ENCODE measurements at places on chromosomes 2 and 18. TPM values are rescaled to one million over a fixed set of nuclear protein-coding genes. Genes with fewer than 3 reads are reported as not detected.

The RAX gene
- total RNA-seq, result not detected

The CBLN2 gene
- total RNA-seq, result not detected

The RSAD2 gene
- total RNA-seq, result 14.7 TPM

The ST8SIA5 gene
- not detected for total RNA-seq

The MTCL1 gene
- not detected for total RNA-seq

The VWA3B gene
- total RNA-seq, result 0.98 TPM

The SERPINB7 gene
- not detected for total RNA-seq

The ASPRV1 gene
- total RNA-seq, result 8.1 TPM

The RAB17 gene
- total RNA-seq, result 4.6 TPM

The EIPR1 gene
- 0.59 TPM for total RNA-seq

The CIB4 gene
- not detected for total RNA-seq

The ILKAP gene
- 31.2 TPM for total RNA-seq

The RTP5 gene
- total RNA-seq, result not detected

The TIMM21 gene
- total RNA-seq, result 44.0 TPM

The HES6 gene
- 33.3 TPM for total RNA-seq

The DNAJC5G gene
- total RNA-seq, result 1.5 TPM

The SLC14A1 gene
- 26.0 TPM for total RNA-seq

The CFAP65 gene
- 1.2 TPM for total RNA-seq

The HTR2B gene
- total RNA-seq, result 2.9 TPM

The UGT1A5 gene
- not detected for total RNA-seq

The PPP1R1C gene
- total RNA-seq, result 1.1 TPM

The COLEC12 gene
- total RNA-seq, result 29.7 TPM

The PLEK gene
- total RNA-seq, result 4.9 TPM

The MALL gene
- 19.2 TPM for total RNA-seq

The IL18R1 gene
- total RNA-seq, result 4.4 TPM

The DHRS9 gene
- not detected for total RNA-seq

The SERPINB11 gene
- total RNA-seq, result not detected

The SCN3A gene
- 4.3 TPM for total RNA-seq

The NTSR2 gene
- total RNA-seq, result not detected

Data from uterus (tissue), 4 donors.